ENCODE measurements at places on chromosomes 11 and 22. TPM values are rescaled to one million over a fixed set of nuclear protein-coding genes. Genes with fewer than 3 reads are reported as not detected.

Gene ADM
- 16.3 TPM for total RNA-seq

DNA sequence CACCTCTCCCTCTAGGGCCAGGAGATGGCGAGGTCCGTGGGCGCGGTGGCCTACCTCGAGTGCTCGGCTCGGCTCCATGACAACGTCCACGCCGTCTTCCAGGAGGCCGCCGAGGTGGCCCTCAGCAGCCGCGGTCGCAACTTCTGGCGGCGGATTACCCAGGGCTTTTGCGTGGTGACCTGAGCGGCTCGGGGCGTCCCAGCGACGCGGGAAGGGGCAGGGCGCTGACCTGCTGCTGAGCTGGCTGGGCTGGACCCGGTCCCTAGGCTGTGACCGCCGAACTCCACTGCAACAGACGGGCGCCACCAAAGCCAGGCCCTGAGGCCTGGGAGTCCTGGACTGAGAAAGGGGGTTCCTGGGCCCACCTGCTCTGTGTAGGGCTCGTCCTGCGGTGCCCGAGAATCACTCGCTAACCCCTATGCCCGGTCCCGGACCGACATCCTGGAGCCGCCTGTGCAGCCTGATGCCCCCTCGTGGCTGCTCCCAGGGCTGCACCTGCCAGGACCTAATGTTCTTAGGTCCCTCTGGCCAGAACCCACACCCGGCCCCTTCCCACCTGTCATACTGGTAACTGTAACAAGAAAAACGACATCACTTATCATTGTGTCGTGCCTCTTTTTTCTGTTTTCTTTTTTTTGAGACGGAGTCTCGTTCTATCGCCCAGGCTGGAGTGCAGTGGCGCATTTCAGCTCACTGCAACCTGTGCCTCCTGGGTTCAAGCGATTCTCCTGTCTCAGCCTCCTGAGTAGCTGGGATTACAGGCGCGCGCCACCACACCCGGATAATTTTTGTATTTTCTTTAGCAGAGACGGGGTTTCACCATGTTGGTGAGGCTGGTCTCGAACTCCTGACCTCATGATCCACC is 15.0 kb downstream of the RHOD start:
- DNase-seq, result peak; percentile 79

DNA sequence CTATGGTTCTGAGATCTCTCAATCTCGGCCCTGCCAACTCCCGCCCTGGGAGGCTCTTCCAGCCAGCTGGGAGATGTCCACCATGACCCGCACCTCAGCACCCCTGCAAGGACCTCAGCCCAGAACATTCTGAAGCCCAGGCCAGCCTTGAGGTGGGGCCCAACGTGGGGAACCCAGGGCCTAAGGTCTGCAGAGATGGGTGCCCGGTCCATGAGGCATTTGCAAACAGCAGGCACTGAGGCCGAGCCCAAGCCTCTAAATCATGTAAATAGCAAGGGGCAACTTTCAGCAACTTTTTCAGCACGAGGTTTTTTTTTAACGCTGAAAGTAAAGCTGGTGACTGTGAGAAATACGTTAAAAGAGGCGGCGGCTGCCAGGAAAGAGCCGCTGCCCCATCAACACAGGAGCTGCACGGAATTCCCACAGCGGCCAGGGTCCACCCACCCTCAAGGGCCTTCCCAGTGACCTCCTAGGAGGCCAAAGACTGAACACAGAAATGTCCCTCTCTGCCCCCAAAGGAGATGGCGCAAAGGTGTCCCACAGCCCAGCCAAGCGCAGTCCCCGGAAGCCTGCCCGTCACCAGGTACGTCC is 46.9 kb downstream of the BRD1 start:
- DNase-seq, result no peak

DNA sequence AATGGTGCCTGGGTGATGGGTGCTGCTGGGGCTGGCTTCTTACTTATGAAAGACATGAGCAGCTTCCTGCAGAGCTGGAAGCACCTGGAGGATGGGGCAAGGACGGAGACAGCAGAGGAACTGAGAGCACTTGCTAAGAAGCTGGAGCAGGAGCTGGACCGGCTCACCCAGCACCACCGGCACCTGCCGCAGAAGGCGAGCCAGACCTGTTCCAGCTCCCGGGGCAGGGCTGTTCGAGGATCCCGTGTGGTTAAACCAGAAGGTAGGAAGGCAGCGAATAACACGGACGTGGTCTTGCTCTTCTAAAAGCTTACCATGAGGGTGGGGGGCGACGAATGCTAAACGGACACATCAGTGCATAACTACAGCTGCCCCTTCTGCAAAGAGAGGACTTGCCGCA is 9.3 kb downstream of the APOL5 start:
- DNase-seq, result no peak

Data from Daoy (cell line).